Activated naive CD4-positive, alpha-beta T cell treated with anti-CD3 and anti-CD28 coated beads for 36 hours (primary cell): ENCODE measurements at places on chromosomes 16 and 17. TPM values are rescaled to one million over a fixed set of nuclear protein-coding genes. Genes with fewer than 3 reads are reported as not detected.

HBQ1 gene
- total RNA-seq = 1.1 TPM

MYH3 gene
- total RNA-seq = 1.8 TPM

ADAM11 gene
- total RNA-seq = 0.57 TPM

FOXC2 gene
- total RNA-seq = not detected

ITGA2B gene
- 0.31 TPM for total RNA-seq

CPHXL2 gene
- not detected for total RNA-seq

KRT222 gene
- total RNA-seq = not detected

SCGB1C2 gene
- not detected for total RNA-seq

CPNE7 gene
- 6.4 TPM for total RNA-seq

APOBR gene
- 0.77 TPM for total RNA-seq

SBK1 gene
- total RNA-seq = 3.4 TPM
